ENCODE measurements at places on chromosomes 1 and 21.

- DNase-seq: no peak
Observed at GRCh38 chr1:227769047-227769935, 34.1 kb downstream of the SNAP47 start.

DNA sequence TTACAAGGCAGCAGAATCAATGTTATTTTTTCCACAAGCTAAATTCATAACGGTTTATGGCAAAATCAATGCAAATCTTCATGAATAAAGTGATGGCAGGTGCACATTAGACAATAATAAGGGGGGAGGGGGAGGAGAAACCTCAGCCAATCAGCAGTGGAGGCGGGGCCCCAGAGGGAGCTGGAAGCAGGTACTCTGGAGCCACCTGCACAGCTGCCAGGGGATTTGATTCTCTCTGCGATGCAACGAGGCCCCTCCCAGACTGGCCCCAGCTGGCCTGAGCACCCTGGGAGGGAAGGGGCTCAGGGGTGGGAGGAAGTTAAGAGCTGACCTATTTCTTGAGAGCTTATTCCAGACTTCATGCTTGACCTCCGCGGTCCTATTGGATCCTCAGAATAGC lies 127.8 kb upstream of the IGSF21 start:
- no peak for DNase-seq

DNA sequence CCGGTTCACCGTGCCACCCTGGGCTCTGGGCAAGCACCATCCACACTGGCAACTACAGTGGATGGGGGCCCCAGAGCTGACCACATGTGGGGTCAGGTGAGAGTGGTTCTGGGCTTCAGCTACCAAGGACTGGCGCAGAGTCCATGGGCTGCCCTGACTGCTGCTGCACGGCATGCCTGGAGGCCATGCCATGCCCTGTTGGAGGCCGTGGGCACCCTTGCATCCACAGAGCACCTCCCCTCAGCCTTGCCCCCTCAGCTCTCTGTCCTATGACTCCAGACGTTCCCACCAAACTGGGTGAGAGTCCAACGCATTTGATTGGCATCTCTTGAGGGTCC lies 15.5 kb downstream of the MORN1 start:
- no peak for DNase-seq

GRCh38 chr1:24704411-24705259 lies 40.6 kb upstream of the CLIC4 start:
- DNase-seq: no peak

DNA sequence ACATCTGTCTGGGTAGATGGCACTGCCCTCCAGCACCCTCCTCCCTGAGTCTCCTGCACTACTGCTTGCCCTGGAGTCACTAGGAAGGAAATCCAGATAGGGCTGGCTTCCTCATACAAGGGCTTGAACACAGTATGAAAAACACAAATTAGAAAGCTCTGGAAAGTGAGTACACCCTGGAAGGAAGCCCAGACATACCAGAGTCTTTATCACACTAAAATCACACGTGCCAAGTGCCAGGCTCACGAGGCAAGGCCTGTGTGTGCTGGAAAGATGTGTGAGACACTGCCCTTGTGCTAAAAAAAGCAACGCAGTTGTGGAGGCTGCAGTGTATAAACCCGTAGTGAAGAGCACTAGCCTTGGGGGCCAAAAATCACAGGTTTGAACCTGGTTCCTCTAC lies 28.3 kb upstream of the S100A7 start:
- DNase-seq: no peak

GRCh38 chr1:91523482-91523881 lies 22.8 kb downstream of the CDC7 start:
- no peak for DNase-seq

DNA sequence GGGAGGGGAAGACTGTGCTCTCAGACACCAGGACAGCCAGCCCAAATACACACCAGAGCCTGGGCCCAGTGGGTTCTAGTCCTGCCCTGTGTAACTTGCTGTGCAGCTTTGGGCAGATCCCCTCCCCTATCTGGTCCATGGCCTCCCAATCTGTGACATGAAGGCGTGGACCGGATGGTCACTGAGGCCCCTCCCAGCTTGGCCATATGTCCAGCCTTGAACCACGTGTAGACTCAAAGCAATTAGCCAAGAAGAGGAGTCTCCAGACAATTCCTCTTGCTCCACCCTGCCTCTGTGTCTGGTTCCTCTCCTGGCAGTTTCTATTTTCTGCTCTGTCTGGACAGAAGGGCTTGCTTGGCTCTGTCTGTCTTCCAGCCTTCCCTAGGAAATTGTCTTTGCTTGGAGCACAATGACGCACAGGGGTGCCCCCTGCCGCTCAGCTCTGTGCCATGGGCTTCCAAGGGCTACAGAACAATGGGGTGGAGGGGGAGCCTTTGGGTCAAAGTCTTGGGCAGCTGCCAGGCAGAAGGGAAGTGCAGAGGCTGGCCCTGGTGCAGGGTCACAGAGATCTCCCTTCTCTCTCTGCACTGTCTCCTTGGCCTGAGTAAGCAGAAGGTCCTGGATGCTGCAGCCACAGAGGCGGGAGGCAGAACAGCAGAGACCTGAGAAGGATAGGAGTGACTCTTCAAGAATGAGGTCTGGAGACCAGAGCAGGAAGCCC lies 66.1 kb downstream of the TENT5C start:
- DNase-seq: no peak

GRCh38 chr1:221937155-221937953 lies 195.5 kb upstream of the DUSP10 start:
- no peak for DNase-seq

DNA sequence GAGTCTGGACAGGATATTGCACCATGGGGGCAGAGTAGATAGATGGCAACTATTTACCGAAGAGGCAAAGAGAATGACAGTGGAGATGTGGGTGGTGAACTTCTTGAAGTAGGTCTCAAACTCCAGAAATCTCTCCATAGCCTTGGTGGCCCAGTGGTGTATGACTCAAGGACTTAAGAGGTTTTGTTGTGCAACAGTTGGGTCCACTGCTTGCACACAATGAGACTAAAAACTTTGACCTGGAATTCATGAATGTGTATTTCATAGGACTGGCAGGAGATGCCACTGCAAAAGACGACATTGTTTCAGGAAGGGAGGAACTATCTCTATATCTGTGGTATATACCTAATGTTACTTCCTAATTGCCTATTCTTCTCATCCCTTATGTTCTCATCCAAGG lies 75.9 kb downstream of the ZSCAN20 start:
- no peak for DNase-seq

DNA sequence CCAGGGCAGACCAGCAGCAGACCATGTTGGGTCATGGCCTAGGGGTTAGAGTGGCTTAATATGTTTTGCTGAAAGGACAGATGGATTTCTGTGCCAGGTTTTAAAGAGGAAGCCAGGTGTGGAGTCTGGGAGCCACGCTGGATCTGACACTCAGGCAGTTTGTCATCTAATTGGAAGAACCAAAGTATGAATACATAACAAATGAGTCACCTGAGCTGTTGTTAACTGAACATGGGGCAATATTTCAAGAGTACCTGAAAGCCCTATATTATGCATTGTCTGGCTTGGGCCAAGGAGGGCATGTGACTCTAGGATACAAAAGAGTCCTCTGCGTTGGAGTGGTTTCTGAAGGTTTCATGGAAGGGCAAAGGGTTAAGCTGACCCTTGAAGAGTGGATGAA lies 70.6 kb downstream of the LMO4 start:
- DNase-seq: no peak

- DNase-seq: no peak
Observed at GRCh38 chr1:42419126-42419821, 36.5 kb downstream of the ZMYND12 start.

DNA sequence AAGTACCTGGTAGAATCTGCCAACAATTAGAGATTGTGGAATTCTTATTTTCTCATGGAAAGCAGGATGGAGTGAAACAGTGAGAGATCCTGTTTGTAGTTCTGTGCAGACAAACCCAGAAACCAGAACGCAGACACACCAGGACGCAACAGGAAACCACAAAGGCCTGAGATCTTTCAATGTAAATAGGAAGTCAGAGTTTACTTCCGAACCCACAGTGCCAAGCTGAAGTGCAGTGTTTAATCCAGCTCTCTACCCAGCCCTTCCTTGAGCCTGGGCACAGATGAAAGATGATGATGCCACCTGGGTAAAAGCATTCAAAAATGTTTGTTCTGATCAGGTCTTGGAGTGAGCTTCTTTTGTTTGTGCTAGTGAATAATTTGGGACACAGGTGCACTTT lies 244.2 kb upstream of the HOOK1 start:
- DNase-seq: no peak

GRCh38 chr21:15660423-15660804 lies 69.4 kb upstream of the USP25 start:
- no peak for DNase-seq

GRCh38 chr1:158102881-158103674 lies 77.6 kb upstream of the CD1D start:
- no peak for DNase-seq

GRCh38 chr1:166379447-166379846 lies 212.6 kb upstream of the FAM78B start:
- no peak for DNase-seq

DNA sequence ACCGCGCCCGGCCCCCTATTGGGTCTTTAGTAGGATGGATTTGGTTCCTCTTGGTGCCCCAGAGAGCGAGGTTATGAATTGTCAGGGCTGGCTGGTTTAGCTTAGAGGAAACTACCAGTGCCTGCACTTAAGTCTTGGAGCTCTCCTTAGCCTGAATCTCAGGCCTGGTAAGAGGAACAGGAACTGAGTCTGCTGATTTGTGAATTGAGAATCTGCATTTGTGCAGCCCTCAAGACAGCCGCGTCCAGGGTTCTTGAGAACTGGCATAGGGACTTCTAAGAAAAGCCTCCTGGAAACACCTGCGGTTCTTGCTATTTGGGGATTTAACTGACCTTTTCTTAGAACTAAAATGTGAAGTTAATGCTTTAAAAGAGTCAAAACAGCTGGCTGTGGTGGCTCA lies 1.7 kb downstream of the NECAP2 start:
- DNase-seq: no peak

GRCh38 chr1:198530953-198531352 lies 9.5 kb downstream of the ATP6V1G3 start:
- no peak for DNase-seq

DNA sequence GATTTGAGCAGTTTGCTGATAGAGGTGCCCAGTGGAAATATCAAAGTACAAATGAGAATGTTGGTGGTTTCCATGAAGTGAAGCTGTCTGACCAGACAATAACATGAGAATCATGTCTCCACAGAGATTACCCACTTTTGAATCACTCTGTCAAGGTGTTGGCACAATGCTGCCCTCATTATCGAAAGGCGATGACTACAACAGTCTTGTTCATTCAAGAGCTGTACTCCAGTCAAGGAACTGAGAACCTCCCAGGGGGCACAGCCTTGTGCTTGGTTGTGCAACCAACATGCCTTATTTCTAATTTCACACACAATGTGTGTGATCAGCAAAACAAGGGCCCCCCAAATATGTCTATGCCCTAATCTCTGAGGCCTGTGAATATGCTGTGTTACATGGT lies 35.7 kb downstream of the ETS2 start:
- no peak for DNase-seq

- DNase-seq: no peak
Observed at GRCh38 chr1:6557597-6557996, 2.5 kb downstream of the TAS1R1 start.

DNA sequence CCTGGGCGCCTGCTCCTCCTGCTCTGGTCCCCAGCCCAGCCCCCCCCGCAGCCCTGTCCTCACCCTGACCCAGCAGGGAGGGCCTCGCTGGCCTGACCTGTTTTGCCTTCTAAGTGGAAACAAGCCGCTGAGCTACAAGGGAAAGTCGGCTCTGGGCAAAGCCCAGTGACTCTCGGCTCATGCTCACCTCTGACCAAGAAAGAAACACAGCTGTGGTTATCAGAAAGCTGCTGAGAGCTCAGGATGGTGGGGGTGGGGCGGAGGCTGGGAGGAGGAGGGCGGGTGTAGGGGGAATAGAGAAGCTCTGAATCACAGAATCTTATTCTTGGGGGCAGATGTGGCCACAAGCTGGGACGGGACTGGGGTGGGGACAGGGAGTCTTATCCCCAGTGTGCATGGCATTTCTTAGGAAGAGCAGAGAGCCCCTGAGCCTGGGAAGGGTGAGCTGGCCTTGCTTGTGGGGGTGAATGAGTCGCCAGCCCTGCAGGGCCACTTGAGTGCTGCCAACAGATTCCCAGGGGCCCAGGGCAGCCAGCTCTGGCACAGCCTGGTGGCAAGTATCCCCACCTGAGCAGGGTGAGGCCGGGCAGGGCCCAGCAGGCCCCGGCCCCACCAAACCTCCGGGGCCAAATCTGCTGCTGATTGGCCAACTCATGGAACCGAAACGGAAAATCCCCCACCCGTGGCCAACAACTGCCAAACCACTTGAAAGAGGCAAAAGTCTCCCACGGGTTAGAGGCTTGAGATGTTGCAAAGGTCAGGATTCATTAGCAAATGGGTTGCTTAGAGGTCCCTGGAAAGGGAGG lies 120.6 kb downstream of the SPSB1 start:
- DNase-seq: peak; percentile 26

DNA sequence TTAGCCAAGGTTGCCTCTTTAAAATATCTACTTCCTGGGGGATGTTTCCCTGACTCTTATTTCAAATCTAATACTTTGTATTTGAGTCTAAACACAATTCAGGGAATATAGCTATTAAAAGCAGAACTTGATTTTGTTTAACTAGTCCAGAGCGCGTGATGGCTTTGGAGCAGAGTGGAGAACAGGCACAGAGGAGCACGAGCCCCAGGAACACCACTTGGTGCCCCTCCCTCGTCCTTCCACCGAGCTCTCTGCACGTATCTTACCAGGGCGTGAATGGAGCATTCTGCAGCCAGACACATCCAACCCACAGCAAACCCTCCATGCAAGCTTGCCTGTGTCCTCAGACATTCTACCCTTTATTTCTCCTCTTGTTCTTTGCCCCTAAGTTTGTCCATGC lies 14.1 kb downstream of the KIF26B start:
- DNase-seq: no peak

- DNase-seq: no peak
Observed at GRCh38 chr1:162688521-162688920, 56.3 kb downstream of the DDR2 start.

- no peak for DNase-seq
Observed at GRCh38 chr21:26717146-26717739, 128.0 kb downstream of the ADAMTS1 start.

DNA sequence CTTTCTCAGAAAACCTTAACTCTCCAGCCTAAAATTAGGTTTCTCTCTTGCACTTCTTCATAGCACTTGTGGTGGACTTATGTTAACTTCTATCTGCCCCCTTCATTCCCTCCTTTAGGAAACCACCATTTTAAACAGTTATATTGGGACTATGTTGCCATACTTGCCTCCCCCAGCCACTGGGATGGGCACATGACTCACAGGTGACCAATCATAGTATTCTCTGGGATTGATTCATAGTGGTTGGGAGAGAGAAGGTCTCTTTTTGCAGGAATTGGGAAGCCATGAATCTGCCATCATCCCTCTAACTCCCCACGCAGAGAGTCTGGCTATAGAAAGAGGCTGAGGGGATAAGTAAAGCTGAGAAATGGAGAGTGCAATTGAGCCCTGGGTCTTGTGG lies 50.4 kb upstream of the NRDC start:
- no peak for DNase-seq

All from activated T-cell treated with anti-CD3 and anti-CD28 coated beads, Interleukin-2, amount 50 U/mL, for 4 hours (primary cell).